ENCODE measurements at places on chromosomes 11 and 22. TPM values are rescaled to one million over a fixed set of nuclear protein-coding genes. Genes with fewer than 3 reads are reported as not detected.

The TMPRSS4 gene
- 318 TPM for total RNA-seq

The SULT4A1 gene
- total RNA-seq, result 0.28 TPM

The APOBEC3B gene
- total RNA-seq, result 34.3 TPM

The AGBL2 gene
- 2.3 TPM for total RNA-seq

The CATSPERZ gene
- 0.43 TPM for total RNA-seq

The CRYAB gene
- 11.5 TPM for total RNA-seq

The KRTAP5-7 gene
- 0.61 TPM for total RNA-seq

The HOATZ gene
- total RNA-seq, result not detected

The DDI1 gene
- total RNA-seq, result not detected

The MUC2 gene
- total RNA-seq, result 1,472 TPM

The SLC35E4 gene
- total RNA-seq, result 9.9 TPM

The RAB30 gene
- 5.9 TPM for total RNA-seq

The ARL2 gene
- 59.1 TPM for total RNA-seq

The CST6 gene
- not detected for total RNA-seq

The DRD4 gene
- 1.9 TPM for total RNA-seq

The EPS8L2 gene
- 294 TPM for total RNA-seq

The DDTL gene
- 4.5 TPM for total RNA-seq

The TMPRSS13 gene
- 0.46 TPM for total RNA-seq

The MCAM gene
- total RNA-seq, result 12.1 TPM

The NDUFA6 gene
- total RNA-seq, result 96.2 TPM

The OR52I2 gene
- not detected for total RNA-seq

The LYVE1 gene
- total RNA-seq, result 39.4 TPM

The CRYBB3 gene
- 2.1 TPM for total RNA-seq

The MAPK11 gene
- 1.9 TPM for total RNA-seq

The TYR gene
- total RNA-seq, result not detected

The SLC22A8 gene
- total RNA-seq, result not detected

The CCDC116 gene
- 0.49 TPM for total RNA-seq

The ABCG4 gene
- total RNA-seq, result not detected

The GAL3ST1 gene
- total RNA-seq, result 12.1 TPM

The BCO2 gene
- total RNA-seq, result 3.4 TPM

The CLMP gene
- total RNA-seq, result 13.2 TPM

The OR52A1 gene
- total RNA-seq, result not detected
